T-helper 2 cell (primary cell): ENCODE measurements at places on chromosomes 7 and 10.

GRCh38 chr7:153475239-153475638 is 577.0 kb upstream of the DPP6 start:
- no peak for DNase-seq

- no peak for DNase-seq
Observed at GRCh38 chr7:40520986-40521738, 386.4 kb downstream of the SUGCT start.

GRCh38 chr7:99990460-99990852 is 14.6 kb upstream of the AZGP1 start:
- no peak for DNase-seq

DNA sequence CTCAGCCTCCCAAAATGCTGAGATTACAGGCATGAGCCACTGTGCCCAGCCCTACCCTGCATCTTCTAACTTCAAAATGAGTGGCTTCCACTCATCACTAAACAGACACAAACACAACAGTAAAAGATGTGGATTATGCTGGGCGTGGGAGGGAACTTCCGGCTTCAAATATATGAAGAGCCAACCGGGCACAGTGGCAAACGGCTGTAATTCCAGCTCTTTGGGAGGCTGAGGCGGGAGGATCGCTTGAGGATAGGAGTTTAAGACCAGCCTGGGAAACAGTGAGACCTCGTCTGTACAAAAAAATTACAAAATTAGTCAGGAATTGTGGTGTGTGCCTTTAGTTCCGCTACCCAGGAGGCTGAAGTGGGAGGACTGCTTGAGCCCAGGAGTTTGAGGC is 92.2 kb upstream of the GNA12 start:
- DNase-seq, result no peak

DNA sequence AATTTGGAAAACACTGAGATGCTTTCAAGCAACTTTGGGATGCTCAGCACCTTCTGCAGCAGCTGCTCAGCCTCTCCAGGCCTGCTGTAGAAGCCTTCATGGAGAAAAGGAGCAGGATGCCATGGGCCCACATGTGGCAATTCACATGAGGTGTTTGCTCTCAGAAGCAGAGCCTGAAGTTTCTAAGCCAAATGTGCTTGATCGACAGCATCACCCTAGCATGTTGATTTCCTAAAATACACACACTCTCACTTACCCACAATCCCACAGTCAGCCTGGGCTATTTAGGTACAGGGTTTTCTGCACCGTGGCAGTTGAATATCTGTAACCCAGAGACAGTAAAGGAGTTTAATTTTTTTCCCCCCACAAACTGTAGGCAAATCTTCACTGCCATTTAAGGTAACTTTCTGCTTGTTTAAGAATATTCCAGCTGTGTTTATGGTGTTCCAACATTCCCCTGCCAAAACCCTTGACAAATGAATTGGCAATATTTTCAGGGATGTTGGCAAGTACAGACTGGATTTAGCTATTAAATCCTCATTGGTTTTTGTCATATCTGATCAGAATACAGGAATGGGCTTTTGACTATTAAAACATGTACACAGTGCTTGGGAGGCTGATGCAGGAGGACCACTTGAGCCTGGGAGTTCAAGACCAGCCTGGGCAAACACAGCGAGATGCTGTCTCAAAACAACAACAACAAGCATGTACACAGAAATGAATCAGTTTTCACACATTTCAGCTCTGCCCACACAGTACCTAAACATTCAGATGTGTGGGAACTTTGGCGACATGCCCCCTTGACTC is 244.2 kb downstream of the CELF2 start:
- no peak for DNase-seq

DNA sequence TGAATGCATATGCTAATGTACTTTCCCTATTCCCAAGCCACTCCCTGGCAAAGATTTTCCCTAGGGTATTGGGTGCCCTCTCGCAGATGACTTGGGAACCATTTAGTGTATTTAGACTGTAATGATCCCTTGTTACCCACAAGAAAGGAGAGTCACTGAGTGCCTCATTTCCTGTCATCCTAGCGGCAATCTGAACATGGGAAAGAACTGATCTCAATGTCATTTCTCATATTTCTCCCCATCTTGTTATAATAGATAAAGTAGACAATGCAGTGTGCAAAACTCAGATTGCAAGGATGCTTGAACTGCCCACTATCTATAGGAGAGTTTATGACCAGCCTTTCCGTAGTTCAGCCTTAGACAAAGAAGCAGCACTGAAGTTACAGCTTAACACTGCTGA is 123.3 kb downstream of the MICU1 start:
- DNase-seq, result no peak

GRCh38 chr7:126656165-126656564 is 596.6 kb downstream of the GRM8 start:
- DNase-seq, result no peak

- no peak for DNase-seq
Observed at GRCh38 chr7:117502331-117502730, 22.5 kb downstream of the CFTR start.

DNA sequence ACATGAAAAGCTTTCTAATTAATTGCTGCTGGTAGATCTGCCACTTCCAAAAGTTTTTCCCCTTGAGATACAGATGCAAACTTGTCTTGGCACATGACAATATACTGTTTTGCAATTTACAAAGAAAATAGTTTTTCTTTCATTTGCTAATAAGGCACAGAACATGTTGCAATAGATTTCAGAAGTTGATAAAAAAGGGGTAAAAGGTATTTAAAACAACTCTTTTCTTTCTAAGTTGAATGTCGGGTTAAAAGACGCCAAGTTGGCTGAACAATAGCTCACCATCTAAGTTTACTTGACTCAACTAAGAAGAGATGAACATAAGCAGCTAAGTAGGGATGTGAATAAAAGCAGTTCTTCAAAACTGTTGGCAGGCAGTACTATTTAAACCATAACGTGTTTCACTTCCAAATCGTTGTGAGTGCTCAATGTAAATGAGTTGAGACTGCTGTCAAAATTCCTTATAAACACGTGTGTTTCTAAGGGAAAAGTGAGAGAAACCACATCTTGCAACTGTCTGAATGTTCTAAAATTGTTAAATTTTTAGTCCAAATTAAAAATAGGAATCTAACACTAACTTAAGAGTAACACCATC is 14.5 kb upstream of the THSD7A start:
- no peak for DNase-seq

- no peak for DNase-seq
Observed at GRCh38 chr7:155769701-155770100, 42.6 kb downstream of the SHH start.

DNA sequence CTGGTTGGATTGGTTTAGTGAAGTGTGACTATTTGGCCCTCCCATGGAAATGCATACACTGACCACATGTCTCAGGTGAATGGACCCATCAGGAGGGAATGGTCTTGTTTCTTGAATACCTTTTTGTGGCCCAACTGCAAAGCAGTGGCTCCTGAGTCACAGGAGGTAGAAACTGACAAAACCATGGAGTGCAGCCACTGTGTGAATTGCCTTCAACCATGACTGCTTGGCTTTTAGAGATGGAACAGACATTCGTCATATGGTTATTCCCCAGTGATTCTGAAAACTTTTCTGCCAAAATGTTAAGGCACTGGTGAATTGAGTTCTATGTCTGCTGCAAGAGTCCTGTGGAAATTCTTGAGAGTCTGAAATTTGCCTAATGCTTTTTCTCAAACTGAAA is 64.7 kb downstream of the CDK14 start:
- no peak for DNase-seq
